Activated T-helper 1 cell treated with anti-CD3 and anti-CD28 coated beads, Interleukin-2, amount 50 U/mL, for 16 hours (primary cell): ENCODE measurements at places on chromosomes 5 and 9.

GRCh38 chr5:100667161-100667630 lies 132.0 kb downstream of the FAM174A start:
- DNase-seq: no peak

- DNase-seq: no peak
Measured at GRCh38 chr5:54739371-54739770, 221.8 kb downstream of the SNX18 start.

GRCh38 chr5:14526493-14526892 lies 55.1 kb upstream of the OTULINL start:
- DNase-seq: no peak

GRCh38 chr9:129954868-129955550 lies 88.0 kb downstream of the FNBP1 start:
- no peak for DNase-seq

DNA sequence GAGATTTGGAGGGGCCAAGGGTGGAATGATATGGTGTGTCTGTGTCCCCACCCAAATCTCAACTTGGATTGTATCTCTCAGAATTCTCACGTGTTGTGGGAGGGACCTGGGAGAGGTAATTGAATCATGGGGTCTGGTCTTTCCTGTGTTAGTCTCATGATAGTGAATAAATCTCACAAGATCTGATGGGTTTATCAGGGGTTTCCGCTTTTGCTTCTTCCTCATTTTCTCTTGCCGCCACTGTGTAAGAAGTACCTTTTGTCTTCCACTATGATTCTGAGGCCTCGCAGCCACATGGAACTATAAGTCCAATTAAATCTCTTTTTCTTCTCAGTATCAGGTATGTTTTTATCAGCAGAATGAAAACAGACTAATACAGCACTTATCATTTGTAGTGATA lies 29.5 kb upstream of the SPIN1 start:
- DNase-seq: no peak

DNA sequence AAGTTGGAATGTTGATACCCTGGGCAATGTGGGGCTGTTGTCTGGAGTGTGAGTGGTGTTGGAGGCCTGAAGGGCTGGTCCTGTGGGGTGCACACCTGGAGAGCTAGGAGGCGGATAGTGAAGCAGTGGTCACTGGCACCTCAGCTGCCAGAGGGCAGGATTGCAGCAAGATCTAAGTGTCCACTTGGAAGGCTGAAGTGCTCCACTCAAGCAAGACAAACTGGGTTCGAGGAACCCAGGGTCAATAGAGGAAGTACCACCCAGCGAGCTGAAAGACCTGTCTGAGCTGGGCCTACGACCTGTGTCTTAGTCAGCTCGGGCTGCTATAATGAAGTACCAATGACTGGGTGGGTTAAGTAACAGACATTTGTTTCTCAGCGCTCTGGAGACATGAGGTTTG lies 39.7 kb upstream of the TJP2 start:
- no peak for DNase-seq

- no peak for DNase-seq
Measured at GRCh38 chr5:80355686-80356085, 35.9 kb downstream of the SPZ1 start.

GRCh38 chr5:32589416-32589815 lies 4.1 kb downstream of the SUB1 start:
- no peak for DNase-seq

- DNase-seq: no peak
Measured at GRCh38 chr5:142971303-142972013, 201.3 kb downstream of the ARHGAP26 start.

DNA sequence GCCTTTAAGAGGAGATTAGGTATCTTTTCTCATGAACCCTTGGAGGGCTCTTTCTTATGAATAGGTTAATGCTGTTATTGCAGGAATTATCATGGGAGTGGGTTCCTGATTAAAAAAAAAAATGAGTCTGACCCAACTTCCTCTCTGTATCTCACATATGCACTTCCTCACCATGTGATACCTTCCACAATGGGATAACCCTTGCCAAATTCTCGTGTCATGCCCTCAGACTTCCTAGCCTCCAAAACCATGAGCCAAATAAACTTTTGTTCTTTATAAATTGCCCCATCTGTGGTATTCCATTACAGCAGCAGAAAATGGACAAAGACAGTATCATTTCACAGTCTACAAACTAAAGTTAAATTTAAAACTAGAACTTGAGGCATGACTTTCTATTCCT lies 1.0 kb downstream of the OR1B1 start:
- DNase-seq: no peak

DNA sequence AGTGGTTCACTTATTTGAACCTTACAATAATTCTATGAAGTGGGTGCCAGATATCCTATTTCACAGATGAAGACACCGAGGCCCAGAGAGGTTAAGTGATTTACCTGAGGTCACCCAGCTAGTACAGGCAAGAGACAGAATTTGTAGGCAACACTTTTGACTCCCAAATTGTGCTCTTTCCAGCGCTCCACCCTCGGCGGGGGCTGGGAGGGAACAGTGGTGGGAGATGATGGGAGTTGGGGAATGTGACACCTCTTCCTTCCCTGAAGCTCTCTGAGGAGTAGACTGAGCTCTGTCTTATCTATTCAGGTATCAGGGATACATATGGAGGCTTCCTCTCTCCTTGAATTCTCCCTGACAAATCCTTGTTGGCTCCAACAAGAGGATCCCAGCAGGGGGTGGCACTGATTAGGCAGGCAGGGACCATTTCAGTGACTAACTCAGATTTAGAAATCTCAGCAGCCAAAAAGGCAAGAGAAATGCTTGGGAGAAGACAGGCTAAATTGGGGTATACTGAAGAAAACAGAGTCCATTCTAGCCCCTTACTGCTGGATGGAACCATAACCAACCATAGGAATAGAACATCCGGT lies 95.8 kb upstream of the PANK3 start:
- DNase-seq: no peak

DNA sequence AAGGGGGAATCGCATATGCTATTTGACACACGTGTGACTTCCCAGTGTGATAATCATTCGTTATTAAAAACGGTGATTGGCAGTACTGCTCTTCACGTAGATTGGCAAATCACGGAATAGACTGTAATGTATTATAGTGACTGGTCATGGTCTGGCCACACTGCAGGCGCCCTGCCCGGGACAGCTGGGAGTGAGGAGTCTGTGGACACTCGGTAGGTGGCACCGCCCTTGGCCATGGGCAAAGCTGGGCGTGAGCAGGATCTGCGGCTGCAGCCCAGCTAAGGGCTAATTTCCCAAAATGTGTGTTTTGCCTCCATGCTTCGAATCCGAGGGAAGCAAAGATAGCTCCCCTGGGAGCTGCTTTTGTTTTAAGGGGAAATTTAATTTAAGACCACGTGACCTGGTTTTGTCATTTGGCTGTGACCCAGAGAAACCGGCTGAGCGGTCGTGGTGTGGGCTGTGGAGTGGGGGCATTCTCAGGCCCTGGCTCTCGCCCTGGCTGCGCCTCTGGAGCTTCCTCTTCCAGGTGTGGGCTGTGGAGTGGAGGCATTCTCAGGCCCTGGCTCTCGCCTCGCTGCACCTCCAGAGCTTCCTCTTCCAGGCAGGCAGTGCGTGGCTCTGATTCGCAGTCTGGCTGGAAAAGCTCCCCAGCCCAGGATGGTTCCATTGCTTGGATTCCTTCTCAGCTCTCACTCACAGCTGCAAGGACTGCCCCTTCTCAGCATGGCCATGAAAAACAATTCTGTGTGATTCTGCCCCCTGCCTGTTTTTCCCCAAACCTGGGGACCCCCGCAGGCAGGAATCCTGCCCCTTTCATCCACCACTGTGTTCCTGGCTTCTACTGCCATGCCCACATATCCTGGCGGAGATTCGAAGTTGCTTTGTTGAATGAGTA lies 131.1 kb downstream of the OLFM1 start:
- no peak for DNase-seq

DNA sequence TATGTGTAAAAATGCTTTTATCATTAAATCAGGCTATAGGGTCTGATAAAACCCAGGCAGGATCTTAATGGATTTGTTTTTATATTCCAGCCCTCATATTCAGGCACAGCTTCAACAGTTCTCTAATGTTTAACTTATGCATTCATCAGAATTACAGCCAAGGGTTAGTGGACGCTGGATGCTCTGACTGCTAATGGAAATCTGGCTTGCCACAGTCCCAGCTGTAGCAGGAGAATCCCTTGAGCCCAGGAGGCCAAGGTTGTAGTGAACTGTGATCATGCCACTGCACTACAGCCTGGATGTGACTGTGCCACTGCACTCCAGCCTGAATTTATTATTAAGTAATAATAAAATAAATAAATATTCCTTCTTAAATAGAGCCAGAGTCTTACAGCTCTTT lies 98.0 kb downstream of the SLC25A46 start:
- no peak for DNase-seq

DNA sequence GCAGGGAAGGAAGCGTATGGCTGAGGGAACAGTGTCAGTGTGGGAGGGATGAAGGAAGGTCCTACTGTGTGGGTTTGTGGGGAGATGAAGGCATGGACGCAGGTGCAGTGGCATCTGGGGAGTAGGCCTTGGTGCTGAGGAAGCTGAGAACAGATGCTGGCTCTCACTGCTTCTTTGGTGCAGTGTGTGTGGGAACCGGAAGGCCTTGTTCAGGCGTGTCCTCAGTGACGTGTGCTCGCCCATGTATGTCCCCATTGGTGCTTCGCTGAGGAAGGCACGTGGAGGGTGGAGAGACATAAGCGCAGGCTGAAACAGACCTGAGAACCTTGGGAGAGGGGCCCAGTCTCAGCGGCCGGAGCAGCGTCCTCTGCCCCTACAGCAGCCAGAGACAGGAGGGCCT lies 18.7 kb downstream of the ADAMTS13 start:
- DNase-seq: no peak

DNA sequence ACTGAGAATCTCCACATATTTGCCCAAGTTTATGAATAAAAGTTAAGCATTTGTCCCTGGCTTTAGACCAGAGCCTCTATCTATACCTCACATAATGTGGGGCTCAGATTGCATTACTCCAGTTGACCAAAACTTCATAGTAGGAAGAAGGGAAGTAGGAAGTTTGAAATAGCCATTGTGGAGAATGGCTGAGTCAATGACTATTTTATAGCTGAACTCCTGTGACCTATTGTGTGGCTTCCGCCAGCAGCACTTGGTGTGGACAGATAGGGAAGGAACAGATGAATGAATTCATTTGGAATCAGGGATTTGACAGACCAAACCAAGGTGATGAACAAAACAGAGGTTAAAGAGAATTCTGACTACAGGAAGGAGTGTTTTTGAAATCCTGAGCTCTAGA lies 92.9 kb upstream of the LPAR1 start:
- DNase-seq: no peak

DNA sequence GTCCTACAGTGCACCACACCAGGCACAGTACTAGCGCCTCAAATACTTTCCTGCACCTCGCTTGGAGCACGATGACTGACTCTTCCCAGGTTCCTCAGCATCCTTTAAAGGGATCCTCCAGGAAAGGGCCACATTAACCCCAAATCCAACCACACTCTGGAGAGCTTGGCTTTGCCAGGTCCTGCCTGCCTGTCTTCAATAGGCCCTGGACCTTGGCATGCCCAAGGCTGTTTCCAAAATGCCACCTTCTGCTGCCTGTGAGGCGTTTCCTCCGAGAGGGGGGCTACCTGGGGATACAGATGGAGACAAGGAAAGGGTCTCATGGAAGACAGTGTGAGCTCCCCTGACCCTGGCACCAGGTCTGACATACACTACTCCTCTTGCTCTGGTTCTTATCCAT lies 169.9 kb downstream of the DAB2IP start:
- no peak for DNase-seq

DNA sequence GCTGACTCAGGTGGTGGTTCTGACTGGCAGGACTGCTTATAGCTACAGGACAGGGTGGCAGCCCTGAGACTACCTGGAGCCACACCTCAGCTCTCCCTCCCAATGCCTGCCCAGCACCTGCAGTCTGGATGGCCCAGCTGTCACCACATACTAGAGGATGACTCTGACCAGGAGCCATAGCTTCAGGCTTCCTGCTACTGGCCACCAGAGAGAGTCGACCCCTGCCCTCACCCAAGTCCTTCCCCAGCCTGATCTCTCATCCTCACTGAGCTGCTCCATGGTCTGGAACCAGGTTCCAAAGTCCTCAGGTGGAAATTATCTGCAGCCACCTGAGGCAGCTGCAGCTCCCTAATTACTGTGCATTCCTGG lies 25.6 kb upstream of the TDRD7 start:
- no peak for DNase-seq

GRCh38 chr9:137241490-137242268 lies 592 bp downstream of the TUBB4B start:
- peak; percentile 64 for DNase-seq

- no peak for DNase-seq
Measured at GRCh38 chr9:128899566-128900322, 17.8 kb downstream of the LRRC8A start.

GRCh38 chr5:175837171-175837699 lies 34.1 kb upstream of the CPLX2 start:
- DNase-seq: no peak

GRCh38 chr9:70438341-70438928 lies 24.0 kb upstream of the KLF9 start:
- no peak for DNase-seq

DNA sequence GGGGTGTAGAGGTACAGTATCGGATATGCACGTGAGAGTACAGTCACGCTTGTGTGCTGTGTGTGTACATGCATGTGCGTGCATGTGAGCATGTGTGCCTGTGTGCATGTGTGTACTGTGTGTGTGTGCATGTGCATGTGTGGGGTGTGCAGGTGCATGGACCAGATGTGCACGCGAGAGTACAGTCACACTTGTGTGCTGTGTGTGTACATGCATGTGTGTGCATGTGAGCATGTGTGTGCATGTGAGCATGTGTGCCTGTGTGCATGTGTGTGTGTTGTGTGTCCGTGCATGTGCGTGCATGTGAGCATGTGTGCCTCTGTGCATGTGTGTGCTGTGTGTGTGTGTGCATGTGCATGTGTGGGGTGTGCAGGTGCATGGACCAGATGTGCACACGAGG lies 10.3 kb downstream of the SLC6A19 start:
- no peak for DNase-seq

GRCh38 chr5:2200261-2200950 lies 317.7 kb upstream of the IRX4 start:
- DNase-seq: no peak
